ENCODE measurements at places on chromosomes 6 and 20.

DNA sequence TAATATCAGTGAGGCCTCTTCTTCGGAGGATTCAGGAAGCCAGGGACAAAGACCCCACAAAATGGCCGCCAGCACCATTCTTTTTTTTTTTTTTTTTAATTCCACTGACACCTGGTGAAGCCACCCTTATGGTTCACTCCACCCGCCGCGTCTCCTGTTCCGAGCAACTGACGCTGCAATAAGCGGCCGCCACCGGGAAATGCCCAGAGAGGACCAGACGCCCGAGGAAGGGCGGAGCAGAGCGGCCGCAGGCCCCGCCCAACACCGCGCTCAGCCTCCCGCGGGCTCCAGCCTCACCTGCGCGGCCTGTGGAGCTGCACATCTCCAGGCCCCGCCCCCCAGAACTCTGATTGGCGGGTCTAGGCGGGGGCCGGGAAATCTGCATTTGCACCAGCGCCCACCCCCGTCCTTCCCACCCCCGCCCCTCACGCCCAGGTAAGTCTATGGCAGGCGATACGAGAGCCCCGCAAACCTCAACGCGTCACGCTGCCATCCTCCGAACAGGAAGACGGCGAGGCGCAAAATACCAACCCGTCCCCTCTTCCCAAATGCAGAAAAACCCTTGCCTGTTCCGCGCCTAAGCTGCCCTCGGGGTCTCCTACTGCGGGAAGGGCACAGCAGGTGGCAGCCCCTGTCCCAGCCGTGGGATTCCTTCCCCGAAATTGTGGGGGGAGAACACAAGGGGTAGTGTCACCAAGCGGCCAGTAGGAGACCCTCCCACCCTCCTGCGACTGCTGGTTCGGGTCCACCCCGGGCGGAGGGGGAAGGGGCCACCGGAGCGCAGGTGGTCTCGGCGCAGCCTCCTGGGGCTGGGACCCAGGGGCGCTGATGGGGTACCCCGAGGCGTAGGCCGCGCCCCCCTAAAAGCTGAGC lies 960 bp downstream of the ATP9A start:
- no peak for DNase-seq

GRCh38 chr6:11869672-11870340 lies 91.2 kb upstream of the ADTRP start:
- no peak for DNase-seq

GRCh38 chr6:43269273-43270007 lies 26.2 kb downstream of the TTBK1 start:
- DNase-seq, result peak; percentile 44

DNA sequence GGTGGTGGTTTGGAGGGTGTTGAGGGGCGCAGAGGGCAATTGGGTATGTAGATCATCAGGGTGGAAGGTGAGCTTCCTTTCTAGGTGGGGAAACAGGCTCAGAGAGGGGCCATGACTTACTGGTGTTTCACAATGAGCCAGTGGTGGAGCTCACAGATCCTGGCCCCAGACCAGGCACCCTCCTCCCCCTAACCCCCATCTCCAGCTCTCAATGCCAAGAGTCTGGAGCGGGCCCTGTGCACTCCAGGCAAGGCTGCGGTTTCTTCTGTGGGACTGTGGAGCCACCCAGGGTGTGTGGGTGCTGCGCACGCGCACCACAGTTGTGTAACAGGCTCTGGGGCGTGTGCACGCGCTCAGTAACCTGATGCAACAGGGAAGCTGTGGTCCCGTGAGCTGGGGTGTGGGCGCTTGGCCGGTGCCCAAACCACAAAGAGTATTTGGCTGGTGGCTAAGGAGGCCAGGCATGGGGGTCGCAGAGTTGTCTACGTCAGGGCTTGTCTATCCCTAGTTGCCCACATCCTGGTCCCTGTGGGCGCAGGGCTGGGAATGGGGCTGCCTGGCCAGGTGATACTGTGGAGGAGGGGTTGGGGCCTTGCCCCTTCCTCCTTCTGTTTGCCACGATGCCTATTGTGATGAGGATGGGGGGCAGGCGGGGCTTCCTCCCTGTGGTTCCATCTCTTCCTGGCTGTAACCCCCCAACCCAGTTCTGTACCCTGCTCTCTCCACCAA lies 37.5 kb upstream of the MRPS18A start:
- DNase-seq, result peak; percentile 80

DNA sequence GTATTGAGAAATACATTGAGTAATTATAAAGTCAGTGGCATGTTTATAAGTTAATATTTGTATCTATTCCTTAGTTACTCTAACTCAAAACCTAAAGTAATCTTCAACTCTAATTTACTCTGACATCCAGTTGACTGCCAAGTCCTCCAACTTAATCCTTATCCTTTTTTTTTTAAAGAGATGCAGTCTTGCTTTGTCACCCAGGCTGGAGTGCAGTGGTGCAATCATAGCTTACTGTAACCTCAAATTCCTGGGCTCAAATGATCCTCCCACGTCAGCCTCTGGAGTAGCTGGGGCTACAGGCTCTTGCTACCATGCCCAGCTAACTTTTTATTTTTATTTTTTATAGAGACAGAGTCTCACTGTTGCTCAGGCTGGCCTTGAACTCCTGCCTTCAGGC lies 24.4 kb downstream of the PTPN1 start:
- DNase-seq, result no peak

DNA sequence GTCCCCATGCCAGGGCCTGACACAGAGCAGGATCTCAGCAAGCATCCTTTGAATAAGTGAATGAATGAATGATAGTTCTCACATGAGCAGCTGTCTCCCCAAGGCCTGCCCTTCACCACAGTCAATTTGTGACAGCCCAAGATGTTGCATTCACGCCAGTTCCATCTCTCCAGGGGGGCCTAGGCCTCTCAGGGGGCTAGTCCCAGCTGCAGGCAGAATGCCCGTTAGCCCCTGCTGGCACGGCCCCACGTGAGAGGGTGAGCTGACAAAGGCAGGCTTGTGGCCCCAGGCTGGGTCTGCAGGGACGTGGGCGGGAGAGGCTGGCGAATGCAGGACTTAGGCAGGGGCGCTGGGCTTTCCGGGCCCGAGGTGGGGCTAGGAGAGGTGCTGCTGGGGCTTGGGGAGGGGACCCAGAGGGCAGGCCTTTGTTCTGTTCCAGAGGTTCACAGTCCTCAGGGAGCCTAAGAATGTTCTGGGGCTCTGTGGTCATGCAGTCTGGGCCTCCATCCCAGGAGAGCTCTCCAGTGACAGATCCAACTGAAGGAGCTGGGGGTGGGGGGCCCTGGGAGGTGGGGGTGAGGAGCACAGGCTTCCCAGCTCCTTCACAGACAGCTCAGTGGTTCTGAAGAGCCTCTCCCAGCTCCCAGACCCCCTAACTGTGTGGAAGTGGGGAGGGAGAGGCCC lies 30.5 kb upstream of the TLDC2 start:
- no peak for DNase-seq

GRCh38 chr6:159929819-159930218 lies 39.0 kb downstream of the MAS1 start:
- no peak for DNase-seq

GRCh38 chr20:1324598-1325172 lies 4.3 kb downstream of the SDCBP2 start:
- DNase-seq, result peak; percentile 53

GRCh38 chr20:667351-668034 lies 8.1 kb downstream of the SCRT2 start:
- peak; percentile 71 for DNase-seq

GRCh38 chr20:57175397-57176010 lies 90.9 kb downstream of the BMP7 start:
- peak; percentile 6 for DNase-seq

GRCh38 chr20:11851646-11852045 lies 66.0 kb upstream of the BTBD3 start:
- no peak for DNase-seq

DNA sequence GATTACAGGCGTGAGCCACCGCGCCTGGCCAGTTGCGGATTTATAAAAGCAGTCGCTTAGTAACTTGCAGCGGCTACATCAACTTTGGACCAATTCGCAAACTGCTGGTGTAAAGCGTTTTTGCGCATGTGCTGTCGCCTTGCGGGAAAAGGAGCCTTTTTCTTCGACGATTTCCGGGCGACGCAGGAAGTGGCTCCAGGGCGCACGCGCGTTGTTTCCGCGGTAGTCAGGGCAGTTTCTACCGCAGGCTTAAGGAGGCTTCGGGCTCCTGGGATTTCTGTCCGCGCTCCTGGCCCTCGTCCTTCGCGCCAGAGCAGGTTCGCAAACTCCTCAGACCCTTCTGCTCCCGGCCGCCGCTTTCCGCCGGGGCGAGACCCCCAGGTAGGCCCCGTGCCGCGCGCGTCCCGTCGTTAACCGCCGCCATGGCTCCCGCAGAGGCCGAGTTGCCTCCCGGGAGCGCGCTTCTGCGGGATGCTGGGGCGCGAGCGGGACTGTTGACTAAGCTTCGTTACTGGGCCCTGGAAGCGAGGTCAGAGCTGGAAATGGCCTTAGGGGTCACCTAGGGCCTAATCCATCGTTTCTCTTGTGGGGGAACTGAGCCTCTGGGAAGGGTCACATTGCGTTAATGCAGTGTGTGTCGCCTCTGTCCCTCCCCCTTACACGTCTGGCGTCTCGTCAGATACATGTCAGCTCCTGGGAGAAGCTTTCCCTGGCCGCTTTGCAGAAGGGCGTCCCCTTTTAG lies at the start of gene RAE1:
Gene RAE1 (plus strand): TSS at position 214 of the 742 bp plus-strand sequence. CDS start 2,784 bp downstream, outside the sequence.
- peak; percentile 93 for DNase-seq

DNA sequence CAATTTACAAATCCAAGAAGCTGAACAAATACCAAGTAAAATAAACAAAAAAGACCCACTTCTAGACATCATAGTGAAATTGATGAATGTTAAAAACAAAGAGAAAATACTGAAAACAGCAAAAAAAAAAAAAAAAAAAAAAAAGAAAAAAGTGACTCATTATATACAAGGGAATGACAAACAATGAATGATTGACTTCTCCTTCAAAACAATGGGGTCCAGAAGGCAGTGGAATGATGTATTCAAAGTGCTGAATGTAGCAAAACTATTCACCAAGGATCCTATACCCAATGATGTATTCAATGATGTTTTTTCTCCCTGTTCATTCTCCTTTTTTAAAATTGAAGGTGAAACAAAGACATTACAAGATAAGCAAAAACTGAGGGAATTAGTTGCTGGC lies 650.0 kb downstream of the UTRN start:
- no peak for DNase-seq

- DNase-seq, result no peak
Observed at GRCh38 chr20:11912013-11912658, 5.6 kb upstream of the BTBD3 start.

DNA sequence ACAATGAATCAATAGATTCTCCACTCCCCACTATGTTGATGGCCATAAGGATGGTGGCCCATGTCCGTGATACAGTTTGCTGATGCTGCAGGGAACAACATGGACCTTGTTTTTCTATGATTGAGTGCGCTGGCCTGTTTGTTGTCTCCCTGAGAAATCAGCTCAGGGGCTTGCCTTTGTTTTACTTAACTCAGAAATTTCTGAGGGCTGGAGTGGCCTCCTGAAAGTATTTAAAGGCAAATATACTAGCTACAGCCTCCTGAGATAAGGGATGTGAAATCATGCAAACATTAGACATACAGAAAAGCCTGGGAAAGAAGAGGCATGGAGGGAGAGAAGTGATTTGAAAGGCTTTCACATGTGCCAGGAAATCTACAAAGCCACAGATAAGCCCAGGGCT lies 170.3 kb upstream of the FLRT3 start:
- no peak for DNase-seq

- no peak for DNase-seq
Observed at GRCh38 chr6:141752677-141753076, 380.0 kb upstream of the GJE1 start.
